ENCODE measurements at places on chromosomes 4 and X. TPM values are rescaled to one million over a fixed set of nuclear protein-coding genes. Genes with fewer than 3 reads are reported as not detected.

EREG gene
- 4.4 TPM for total RNA-seq

NOX1 gene
- 0.70 TPM for total RNA-seq

SCOC gene
- total RNA-seq = 58.0 TPM

ADGRG4 gene
- total RNA-seq = 1.2 TPM

SERTM2 gene
- 8.9 TPM for total RNA-seq

DNA sequence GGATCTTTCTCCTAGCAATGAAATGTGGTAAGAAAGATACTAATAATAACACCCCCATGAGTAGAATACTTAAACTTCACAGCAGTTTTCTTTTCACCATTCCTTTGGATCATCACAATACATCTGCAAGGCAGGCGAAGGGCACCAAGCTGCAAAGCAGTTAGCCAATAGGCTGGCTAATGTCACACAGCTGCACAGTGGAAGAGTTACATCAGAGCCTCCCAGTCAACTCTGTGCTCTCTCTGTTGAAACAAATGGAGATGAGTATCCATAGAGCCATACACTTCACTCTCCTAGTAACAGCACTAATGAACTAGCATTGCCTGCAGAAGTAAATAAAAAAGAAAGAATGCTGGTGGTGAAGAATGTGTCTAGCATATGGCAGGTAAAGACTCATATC is 139.0 kb downstream of the ATG4A start:
- no peak for DNase-seq

DNA sequence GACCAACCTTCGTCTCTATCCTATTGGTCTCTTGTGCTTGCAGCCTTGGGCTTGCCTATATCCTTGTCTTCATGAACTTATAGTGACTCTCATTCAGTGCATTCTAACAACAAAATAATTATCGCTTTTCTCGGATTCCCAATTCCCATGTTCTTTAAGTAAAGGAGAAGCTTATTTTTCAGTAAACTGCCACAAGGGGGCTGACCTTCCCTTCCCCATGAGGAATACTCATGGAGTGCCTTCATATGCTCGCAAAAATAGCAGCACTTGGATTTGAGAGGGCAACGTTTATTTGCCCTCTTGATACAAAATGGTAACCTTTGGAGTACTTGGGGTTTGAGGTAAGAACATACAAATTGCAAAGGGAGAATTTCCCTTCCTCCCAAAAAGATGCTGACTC is 183.2 kb upstream of the TENT5D start:
- DNase-seq = no peak

- no peak for DNase-seq
These were observed 26.4 kb upstream of the ELOVL6 start for GRCh38 chr4:110224812-110225211.

GRCh38 chr4:158912806-158913205 is 144.0 kb downstream of the FNIP2 start:
- DNase-seq = no peak

DNA sequence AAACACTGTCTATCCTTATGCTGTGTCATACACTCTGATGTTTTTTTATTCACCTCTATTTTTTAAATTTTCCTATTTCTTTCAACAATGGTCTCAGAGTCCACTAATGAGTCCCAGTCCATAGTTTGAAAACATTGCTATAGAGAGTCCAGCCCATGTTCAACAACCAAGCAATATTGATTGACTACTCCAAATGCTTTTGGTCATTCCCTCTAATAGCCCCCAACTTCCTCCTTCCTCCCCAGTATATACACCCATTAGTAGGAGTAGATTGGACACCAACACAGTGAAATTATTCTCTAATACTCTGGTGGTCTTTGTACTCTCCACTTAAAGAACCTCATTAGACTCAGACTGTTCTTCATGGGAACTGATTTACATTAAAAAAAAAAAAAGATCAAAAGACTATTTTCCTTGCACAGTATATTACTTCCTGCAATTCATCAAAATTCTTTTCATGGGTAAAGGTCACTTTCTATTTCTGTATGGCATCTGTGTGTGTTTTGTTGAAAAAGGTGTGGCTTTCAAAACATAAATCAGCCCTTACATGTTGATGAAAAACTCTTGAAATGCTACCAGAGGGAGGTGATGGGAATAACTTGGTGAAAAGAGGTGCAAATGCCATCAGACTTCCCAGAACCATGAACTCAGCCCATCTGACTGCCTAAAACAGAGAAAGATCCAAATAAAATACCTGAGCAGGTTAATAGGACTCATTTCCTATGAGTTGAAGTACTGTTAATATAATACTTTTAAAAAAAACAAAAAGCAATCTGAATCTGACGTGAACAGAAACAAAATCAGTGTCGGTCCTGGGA is 250.3 kb upstream of the KLF3 start:
- DNase-seq = no peak

- DNase-seq = no peak
These were observed 64.3 kb downstream of the LRBA start for GRCh38 chr4:150950657-150951288.

DNA sequence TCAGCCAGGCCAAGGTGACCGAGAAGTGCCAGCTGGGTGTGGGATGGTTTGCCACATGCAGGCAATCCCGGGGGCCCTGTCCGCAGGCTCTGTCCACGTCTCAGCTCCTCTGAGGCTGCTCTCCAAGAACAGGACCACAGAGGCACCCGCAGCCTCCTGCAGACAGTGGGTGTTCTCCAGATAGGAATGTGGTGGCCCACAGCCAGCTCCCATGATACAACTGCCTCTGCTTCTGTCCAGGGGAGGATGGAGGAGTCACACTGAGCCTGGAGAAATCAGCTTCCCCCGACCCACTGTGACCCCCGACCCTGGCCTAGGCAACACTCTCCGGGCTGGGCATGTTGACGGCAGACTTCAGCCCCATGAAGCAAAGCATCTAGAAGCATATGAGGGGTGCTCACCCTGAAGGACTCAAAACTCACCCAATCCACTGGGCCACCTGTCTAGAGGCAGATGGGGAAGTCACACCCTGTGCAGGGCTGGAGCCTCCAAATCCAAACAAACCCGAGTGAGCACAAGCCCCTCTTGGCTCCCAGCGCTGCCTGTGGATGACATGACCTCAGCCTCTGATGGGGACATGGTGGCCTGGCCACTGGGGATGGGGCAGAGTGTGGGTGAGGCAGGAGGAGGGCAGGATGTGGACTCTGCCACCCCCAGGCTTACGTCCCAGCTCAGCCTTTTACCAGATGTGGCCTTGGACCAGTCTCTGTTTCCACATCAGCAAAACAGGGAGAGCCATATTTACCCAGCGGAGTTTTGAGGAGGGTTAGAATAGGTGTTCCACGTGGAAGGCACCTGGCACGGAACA is 102.3 kb downstream of the PSAPL1 start:
- no peak for DNase-seq

GRCh38 chr4:40357738-40358137 is 22.6 kb downstream of the CHRNA9 start:
- no peak for DNase-seq

DNA sequence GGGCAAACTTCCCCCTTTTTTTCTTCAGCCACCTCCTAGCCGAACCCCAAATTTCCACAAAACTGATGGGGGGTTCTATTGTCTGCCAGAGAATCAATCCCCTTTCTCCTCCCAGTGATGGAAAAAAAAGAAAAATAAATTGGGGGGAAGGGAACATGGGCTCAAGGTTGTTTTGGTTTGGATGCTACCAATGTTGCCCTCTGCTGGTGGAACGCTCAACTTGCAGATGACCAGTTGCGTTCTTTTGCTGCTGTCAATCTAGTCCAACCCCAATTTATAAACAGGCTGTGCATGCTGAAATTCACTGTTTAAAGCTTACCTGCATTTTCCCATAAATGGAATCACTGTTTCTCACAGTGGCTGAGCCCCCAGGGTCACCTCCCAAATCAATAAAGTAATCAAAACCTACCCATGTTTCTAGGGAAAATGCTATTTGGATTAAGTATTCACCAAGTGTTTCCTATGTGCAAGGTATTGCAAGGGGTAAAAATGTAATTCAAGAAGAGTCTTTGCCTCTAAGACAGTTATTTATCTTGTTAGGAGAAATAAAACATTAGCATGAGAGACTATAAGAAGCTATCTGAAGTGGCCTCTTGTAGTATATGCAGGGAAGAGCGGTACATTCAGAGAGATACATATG is 116.7 kb upstream of the TMEM164 start:
- no peak for DNase-seq

GRCh38 chrX:1598021-1598875 is 6.8 kb downstream of the AKAP17A start:
- DNase-seq = peak; percentile 67

DNA sequence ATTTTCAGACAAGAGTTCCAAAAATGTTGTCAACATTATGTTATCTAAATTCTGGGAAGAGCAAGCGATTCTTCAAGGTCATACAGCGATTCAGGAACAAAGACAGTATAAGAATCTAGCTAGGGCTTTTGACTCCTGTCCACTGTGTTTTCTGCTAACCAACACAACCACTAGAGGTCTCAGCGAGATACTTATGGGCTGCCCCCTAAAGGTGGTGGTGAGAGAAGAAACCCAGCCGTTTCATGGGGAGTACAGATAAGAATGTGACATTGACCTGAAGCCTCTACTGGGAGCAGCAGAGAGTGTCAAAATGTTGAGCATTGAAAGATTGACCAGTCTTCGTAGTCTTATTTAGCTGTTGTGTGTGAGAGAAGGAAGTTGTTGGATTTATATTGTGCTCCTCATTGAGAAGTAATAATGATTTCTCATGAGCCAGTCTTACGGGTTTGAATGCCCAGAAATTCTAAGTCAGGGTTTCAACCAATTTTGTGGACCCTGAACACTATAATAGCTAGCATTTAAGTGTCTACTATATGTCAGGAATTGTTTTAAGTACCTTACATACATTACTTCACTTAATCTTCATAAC is 168.3 kb downstream of the SPRY1 start:
- no peak for DNase-seq

DNA sequence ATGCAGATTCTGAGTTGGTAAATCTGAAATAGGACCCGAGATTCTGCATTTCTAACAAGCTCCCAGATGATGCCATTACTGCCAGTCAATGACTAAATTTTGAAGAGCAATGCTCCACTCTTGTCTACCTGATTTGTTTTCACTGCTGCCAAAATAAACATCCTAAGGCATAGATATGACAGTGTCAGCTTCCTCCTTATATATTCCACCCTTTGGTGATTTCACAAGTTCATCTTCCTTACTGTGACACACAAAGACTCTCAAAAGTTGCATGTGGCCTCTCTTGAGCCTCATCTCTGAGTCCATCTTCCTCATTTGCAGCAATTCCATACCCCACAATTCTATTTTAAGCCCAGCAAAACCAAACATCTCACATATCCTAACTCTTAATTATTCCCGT is 110.9 kb downstream of the FBXW7 start:
- DNase-seq = no peak

DNA sequence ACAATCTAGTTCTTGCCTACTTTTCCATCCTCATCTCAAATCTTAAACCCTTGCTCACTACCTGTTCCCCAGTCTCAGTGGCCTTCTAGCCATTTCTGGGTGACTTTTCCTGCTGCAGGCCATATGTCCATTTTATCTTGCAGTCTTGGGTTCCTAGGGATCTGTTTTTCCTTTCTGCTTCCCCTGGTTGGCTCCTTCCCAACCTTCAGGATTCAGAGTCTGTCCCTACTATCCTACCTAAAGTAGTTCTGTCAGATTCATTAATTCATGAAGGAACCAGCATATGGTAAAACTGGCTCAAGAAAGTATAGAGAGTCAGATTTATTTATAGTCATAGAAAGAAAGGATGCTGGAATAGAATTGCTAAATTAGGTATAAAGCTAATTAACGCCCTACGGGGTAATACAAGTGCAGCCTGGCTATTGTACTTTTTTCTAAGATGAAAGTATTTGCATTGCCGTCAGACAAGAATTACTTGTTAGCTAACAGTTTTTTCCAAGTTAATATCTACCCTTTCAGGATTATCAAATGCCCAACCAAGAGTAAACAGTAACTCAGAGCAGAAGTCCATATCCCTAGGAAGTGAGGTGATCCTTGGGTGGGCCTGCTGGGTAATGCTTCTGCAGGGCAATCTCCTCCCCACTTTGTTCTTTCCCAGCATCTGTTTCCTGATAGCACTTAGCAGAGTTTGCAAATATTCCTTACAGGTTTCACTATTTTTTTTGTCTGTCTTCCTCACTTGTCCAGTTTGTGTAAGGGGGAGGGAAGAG is 63.6 kb downstream of the REPS2 start:
- no peak for DNase-seq
